Testis (tissue), 5 donors: ENCODE measurements at places on chromosomes 3 and 15. TPM values are rescaled to one million over a fixed set of nuclear protein-coding genes. Genes with fewer than 3 reads are reported as not detected.

Gene CLASP2
- 68.4 TPM for total RNA-seq

Gene ACSBG1
- 14.8 TPM for total RNA-seq

Gene GOLGA6L7
- total RNA-seq: 4.3 TPM

- DNase-seq: no peak
These were observed 8.5 kb downstream of the MBNL1 start for GRCh38 chr3:152277198-152277597.

GRCh38 chr3:122577409-122578031, at the start of gene PARP15:
PARP15 (plus strand) TSS chr3:122577650; CDS start chr3:122577668, 18 bp downstream.
- DNase-seq: peak; percentile 33
